NCI-H526 treated with DMSO at 0.1 percent for 48 hours (cell line): ENCODE measurements at places on chromosomes 5 and 9.

- no peak for DNase-seq
These were observed 1.3 kb upstream of the HSPA4 start for GRCh38 chr5:133050521-133050920.

- no peak for DNase-seq
These were observed 133.0 kb upstream of the ASTN2 start for GRCh38 chr9:117547904-117548303.

DNA sequence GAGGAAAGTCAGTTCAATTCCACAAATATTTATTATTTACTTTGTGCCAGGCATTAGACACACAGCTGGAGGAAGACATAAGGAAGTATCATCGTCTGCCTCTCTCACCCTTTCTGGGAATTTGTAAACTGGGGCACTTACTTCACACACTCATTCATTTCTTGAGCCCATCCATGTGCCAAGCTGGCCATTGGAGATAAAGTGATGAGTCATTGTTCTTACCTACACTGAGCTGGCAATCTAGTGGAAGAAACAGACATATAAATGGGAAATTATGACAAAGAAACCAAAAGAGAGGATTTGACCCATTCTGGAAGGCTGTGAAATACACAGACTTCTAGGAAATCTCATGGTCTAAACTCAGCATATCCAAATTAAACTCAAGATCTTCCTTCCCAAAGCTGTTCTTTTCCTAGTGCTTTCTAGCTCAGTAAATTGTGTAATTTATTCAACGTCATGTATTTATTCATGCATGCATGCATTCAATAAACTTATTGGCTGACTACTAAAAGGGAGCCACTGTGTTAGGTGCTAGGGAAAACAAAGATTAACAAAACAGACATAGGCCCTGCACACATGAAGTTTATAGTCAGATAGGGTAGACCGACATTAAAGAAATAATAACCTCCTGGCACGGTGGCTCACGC is 65.3 kb downstream of the SH3RF2 start:
- no peak for DNase-seq

DNA sequence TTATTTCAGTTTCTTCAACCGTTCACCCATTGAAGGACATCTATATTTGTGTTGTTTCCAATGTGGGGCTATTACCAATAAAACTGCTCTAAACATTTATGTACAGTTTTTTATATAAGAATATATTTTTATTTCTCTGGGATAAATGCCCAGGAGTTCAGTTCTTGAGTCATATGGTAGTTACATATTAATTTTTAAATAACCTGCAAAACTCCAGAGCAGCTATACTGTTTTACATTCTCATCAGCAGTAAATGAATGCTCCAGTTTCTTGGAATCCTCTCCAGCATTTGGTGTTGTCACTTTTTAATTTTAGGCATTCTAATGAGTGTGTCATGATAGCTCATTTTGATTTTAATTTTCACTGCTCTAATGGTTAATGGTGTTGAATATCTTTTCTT is 36.2 kb downstream of the CDK7 start:
- no peak for DNase-seq

DNA sequence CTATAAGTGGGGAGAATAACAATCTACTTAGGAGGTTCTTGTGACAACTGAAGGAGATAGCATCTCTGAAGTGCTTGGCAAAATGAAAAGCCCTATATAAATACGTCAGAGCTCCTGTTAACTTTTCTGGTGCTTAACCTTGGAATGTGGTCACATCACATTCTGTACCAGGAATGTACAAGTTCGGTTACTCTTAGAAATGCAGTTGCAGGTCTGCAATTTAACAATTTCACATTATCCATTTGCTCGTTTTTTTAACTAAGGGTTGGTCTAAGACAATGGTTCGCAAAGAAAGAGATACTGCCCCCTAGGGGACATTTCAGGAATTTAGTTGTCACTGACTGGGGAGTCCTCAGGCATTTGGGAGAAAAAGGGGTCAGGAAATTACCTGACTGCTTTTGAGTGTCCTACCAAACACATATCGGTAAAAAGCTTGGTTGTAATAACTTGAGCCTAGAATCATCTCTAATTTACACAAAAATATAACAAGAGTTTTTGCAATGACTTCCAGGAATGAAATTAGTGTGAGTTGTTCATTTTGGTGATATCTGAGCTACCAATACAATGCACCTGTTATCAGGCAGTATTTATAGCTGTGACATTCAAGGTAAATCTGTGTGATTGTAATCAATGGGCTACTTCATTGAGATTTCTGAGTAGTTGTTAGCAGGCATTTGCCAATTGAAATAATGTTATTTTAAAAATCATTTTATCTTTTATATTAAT is 5.4 kb upstream of the HBEGF start:
- DNase-seq, result peak; percentile 44
